ENCODE measurements at places on chromosomes 16 and 17. TPM values are rescaled to one million over a fixed set of nuclear protein-coding genes. Genes with fewer than 3 reads are reported as not detected.

Gene SHPK
- 10.1 TPM for total RNA-seq

Gene CA4
- not detected for total RNA-seq

Gene RNF157
- total RNA-seq, result 46.1 TPM

Gene ZG16B
- total RNA-seq, result not detected

Gene PMP22
- 0.27 TPM for total RNA-seq

Gene HOXB6
- total RNA-seq, result not detected

GRCh38 chr17:41037853-41038350 is 3.2 kb upstream of the KRTAP1-3 start:
- DNase-seq, result no peak

DNA sequence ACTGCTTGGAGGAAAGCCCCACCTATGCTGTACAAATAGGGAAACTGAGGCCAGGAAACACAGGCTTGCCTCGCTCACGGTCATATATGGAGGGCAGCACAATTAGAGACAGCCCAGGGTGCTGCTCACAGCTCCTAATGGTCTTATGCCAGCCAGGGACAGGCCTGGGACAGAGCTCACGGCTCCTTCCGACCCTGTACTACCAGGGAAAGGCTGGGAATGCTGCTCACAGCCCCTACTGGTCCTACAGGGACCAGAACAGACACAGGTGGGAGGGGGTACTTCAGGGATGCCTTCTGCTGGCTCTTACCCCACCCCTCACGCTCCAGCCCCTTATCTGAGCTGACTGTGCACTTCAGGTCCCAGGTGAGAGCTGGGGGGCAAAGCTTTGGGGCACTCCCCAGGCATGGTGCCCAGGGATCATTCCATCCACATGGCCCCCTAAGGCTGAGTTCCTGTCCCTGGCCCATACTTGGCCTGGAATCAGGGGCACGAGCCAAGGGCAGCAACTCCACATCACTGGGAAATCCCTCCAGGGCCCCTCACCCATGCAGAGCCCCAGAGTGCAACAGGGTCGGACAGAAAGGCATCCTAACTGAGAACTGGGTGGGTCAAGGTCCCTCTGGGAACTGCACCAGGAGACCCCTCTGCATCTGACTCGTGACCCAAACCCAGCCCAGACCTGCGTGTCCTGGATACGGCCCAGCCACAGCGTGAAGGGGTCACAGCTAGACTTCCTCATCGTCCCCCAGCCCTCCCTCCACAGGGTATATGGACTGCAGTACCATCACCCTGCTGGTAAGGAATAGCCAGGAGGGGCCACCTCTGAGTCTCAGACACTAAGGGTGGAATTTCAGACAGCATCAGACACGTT is 5.9 kb downstream of the RHBDF1 start:
- DNase-seq, result no peak

DNA sequence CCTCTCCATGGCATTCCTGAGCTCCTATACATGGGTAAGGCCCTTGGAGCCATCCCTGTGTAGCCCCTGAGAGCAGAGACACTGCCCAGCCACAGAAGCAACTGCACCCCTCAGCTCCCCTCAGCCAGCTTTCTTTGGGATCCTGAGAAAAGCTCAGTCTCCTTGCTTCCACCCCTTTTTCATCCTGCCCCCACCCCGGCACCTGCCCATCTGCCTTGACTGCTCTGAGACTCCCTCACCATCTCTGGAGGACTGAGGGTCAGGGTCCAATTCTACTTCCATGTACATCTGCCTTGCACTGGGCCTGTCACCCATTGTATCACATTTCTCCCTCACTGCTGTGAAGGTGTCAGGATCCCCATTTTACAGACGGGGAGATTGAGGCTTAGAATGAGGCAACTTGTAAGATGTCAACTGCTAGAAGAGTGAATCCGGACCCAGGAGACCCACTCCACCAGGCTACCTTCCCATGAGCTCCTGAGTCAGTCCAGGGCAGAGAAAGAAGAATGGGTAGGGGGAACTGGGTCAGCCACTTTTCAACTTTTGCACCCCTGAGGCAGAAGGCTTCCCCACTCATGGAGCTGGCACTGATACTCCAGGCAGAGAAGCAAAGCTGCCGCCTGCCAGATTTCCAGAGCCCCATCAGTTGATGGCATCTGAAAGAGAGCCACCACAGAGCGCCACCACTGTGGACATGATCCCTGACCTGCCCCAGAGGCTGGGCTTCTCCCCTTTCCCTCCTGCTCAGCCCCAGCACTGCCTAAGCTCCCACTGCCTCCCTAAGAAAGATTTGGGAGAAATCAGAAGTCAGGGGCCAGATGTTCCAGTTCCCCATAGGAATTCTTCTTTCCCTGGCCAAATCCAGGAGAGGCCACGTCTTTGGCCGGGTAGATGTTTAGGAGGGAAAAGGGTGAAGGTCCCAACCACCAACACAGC is 135.4 kb downstream of the TMEM132E start:
- no peak for DNase-seq

GRCh38 chr17:54814371-54814770 is 86.3 kb upstream of the TOM1L1 start:
- DNase-seq, result no peak

- no peak for DNase-seq
These were observed 24.1 kb downstream of the BAHCC1 start for GRCh38 chr17:81419319-81419885.

DNA sequence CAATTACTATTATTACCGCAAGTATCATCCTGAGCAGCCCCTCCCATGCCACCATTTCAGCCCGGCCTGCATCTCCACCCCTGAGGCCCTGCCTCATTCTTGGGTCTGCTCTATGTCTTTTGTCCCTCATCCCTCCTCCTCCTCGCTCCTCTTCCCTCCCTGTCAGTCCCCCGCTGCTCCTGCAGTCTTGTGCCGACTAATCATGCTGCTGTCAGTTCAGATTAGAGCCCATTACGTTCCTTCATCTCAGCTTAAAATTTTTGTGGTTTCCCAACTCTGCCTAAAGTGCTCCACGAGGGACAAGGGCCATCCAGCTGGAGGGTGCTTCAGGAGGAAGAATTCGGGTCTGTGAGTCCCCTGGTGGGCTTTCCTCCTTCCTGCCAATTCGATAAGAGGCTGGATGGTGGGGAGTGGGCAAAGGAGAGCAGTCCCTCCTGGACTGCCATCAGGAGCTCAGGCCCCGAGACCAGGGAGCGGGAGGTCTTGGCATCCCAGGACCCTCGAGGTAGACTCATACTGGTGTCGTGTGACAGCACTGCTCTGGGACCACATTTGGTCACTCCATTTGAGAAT is 32.9 kb upstream of the GOSR2 start:
- DNase-seq, result no peak

DNA sequence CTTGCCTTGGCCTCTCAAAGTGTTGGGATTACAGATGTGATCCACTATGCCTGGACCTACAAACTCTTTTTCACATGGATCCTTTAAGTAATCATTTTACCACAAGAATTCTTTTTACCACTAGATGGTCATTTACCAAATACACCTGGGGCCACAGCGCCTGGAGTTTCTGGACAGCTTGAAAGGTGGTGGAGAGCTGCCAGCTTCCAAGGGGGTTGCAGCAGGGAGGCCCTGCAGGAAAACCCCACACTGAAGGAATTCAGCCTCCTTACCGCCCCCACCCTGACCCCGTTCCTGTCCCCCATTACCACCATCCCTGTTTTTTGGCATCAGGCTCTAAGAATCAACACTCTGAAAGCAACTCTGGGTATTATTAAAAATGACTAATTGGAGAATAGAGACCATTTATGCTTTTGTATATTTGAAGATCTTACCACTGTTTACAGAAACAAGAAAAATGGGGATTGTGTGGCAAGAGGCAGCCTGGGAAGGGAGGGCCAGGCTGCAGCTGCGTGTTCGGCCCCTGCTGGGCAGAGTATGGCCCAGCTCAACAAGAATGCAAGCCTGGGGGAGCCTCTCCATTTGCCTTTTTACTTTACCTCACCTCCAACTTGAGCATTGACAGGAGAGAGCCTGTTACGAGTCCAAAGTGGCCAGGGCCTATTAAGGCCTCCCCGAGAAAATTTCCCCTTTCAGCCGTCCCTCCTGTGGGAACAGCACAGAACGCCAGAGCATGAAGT is 209.9 kb downstream of the ZFHX3 start:
- DNase-seq, result no peak

Data from naive thymus-derived CD8-positive, alpha-beta T cell (primary cell).